ENCODE measurements at places on chromosomes 7 and 10.

GRCh38 chr7:908159-908581 is 31.8 kb downstream of the GET4 start:
- no peak for DNase-seq
- no peak overlapping the region for H3K27ac ChIP-seq
- H3K4me3 ChIP-seq, result no peak overlapping the region
- H3K4me1 ChIP-seq, result peaks cover 8% of the 10 kb centered on the region

DNA sequence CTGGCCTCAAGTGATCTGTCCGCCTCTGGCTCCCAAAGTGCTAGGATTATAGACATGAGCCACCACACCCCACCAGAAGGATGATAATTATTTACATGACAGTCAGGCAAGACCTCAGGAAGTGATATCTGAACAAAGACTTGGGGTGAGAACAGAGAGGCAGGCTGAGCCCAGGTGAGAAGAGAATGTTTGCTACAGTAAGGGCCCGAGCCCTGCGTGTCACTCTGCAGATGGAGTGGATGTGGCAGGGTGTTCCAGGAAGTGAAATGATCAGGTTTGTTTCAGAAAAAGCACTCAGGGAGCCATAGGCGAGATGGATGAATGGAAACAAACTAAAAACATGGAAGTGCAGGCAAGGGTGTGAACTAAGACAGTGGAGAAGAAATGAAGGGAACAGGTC is 22.2 kb downstream of the SFMBT2 start:
- no peaks in the 10 kb centered on the region for H3K4me1 ChIP-seq
- no peaks in the 10 kb centered on the region for H3K36me3 ChIP-seq
- no peak for DNase-seq
- H3K27ac ChIP-seq, result no peak overlapping the region
- H3K27me3 ChIP-seq, result no peaks in the 10 kb centered on the region

- H3K27me3 ChIP-seq, result peaks cover 31% of the 10 kb centered on the region
- H3K27ac ChIP-seq, result no peak overlapping the region
- H3K4me3 ChIP-seq, result no peak overlapping the region
- no peaks in the 10 kb centered on the region for H3K36me3 ChIP-seq
- H3K4me1 ChIP-seq, result no peaks in the 10 kb centered on the region
Measured at GRCh38 chr10:45370202-45370955, 3.6 kb upstream of the ALOX5 start.

- no peak overlapping the region for H3K4me3 ChIP-seq
- H3K27me3 ChIP-seq, result no peaks in the 10 kb centered on the region
- H3K27ac ChIP-seq, result no peak overlapping the region
- H3K4me1 ChIP-seq, result peaks cover 6% of the 10 kb centered on the region
Measured at GRCh38 chr7:158707610-158708009, 3.0 kb upstream of the NCAPG2 start.

GRCh38 chr7:85186083-85186520 is 754 bp downstream of the SEMA3D start:
- H3K4me3 ChIP-seq, result peak overlapping the region; percentile 81
- no peaks in the 10 kb centered on the region for H3K36me3 ChIP-seq
- H3K27me3 ChIP-seq, result peaks cover 12% of the 10 kb centered on the region
- peaks cover 5% of the 10 kb centered on the region for H3K4me1 ChIP-seq

GRCh38 chr7:114405427-114405826 is 9.2 kb upstream of the FOXP2 start:
- H3K27me3 ChIP-seq, result no peaks in the 10 kb centered on the region
- DNase-seq, result no peak
- H3K4me3 ChIP-seq, result no peak overlapping the region
- no peak overlapping the region for H3K27ac ChIP-seq

DNA sequence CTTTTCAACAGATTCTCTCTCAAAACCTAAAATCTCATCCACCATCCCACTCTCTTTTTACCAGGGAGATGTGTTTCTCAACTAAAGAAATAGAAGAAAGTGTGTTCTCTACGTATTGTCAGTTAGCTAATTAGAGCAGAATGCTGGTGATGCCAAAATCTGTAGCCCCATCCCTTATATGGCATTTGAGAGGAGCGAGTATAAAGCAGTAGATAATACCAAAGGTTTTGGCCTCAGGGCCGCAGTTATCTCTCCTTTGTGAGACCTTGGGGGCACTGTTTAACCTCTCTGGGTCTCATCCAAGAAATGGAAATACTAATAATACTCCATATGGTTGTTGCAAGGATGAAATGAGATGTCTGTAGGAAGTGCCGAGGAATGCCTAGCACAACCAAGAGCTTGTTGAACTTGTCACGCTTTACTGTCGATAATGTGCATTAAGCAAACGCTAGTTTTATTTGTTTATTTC is 456 bp upstream of the DLD start:
- H3K36me3 ChIP-seq, result peaks cover 9% of the 10 kb centered on the region
- peak overlapping the region; percentile 86 for H3K4me3 ChIP-seq
- peak overlapping the region; percentile 91 for H3K27ac ChIP-seq
- H3K27me3 ChIP-seq, result peaks cover 9% of the 10 kb centered on the region

DNA sequence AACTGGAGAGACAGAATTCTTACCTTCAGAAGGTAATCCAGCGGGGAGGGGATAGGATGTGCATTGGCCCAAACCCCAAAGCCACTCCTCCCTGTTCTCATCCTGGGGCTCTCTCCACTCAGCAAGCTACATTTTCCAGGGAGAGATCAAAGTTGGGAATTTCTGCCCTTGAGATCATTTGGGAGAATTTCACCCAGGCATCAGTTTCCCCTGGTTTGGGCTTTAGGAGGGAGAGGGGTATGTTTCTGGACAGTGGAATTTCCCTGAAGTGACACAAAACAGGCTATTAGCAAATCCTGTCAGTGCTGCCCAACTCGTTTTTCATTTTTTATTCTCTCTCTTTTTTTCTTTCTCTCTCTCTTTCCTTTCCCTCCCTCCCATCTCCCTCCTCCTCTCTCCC is 35.7 kb downstream of the CYP17A1 start:
- H3K4me3 ChIP-seq, result no peak overlapping the region
- DNase-seq, result no peak
- H3K27ac ChIP-seq, result no peak overlapping the region

- no peaks in the 10 kb centered on the region for H3K36me3 ChIP-seq
- peaks cover under 1% of the 10 kb centered on the region for H3K4me1 ChIP-seq
- H3K27me3 ChIP-seq, result no peaks in the 10 kb centered on the region
- peak; percentile 80 for DNase-seq
- no peak overlapping the region for H3K4me3 ChIP-seq
- H3K27ac ChIP-seq, result no peak overlapping the region
Measured at GRCh38 chr10:21355591-21356011, 169.9 kb downstream of the SKIDA1 start.

DNA sequence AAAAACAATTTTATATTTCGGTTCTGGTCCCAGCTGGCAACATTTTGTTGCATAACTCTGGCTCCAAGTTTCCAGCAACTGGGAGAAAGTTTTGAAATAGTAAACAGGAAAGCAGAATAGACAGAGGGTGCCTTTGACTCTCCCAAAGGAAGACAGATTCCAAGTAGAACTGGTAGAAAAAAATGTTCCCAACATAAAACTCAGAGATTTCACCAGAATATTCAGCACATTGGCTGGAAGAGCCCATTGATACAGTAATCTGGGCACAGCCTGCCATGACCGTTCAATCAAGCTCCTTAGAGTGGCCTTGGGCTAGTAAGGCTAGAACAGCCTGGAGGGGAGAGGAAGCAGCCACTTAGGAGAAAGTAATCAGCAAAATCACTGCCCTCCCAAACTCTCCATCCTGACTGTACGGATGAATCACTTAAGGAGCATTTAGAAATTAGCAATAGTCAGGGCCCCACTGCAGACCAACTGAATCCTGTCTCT is 120.4 kb downstream of the CUBN start:
- peaks cover 43% of the 10 kb centered on the region for H3K4me1 ChIP-seq
- H3K36me3 ChIP-seq, result no peaks in the 10 kb centered on the region
- H3K27me3 ChIP-seq, result no peaks in the 10 kb centered on the region
- no peak overlapping the region for H3K4me3 ChIP-seq

GRCh38 chr7:107262857-107263256 is 94.1 kb downstream of the HBP1 start:
- DNase-seq, result no peak
- H3K27me3 ChIP-seq, result no peaks in the 10 kb centered on the region
- H3K4me3 ChIP-seq, result no peak overlapping the region
- no peaks in the 10 kb centered on the region for H3K36me3 ChIP-seq
- no peak overlapping the region for H3K27ac ChIP-seq

DNA sequence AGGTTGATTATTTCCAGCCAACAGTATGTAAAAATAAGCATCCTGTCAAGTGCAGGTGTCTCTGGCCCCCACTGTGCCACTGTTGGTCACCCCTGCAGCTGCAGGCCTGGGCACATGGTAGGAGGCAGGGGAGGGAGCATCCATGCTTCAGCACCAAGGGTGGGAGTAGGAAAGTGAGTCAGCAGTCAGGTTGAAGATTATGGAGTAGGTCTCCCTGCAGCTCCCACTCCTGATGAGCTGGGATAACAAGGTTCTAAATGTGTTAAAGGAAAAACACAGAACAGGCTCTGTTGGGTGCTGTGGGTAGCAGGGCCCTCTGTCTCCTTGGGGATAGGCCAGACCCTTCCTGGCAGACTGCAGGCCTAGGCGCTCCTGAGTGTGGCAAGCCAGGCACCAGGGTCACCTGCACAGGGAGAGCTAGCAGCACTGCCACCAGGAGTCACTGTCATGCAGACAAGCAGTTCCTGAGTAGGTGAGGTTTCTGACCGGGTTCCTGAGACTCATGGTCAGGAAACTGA is 59.3 kb downstream of the NUDCD3 start:
- H3K4me3 ChIP-seq, result no peak overlapping the region
- H3K4me1 ChIP-seq, result no peaks in the 10 kb centered on the region
- no peaks in the 10 kb centered on the region for H3K27me3 ChIP-seq

GRCh38 chr7:140552240-140552679 is 73.0 kb upstream of the MKRN1 start:
- H3K27me3 ChIP-seq, result no peaks in the 10 kb centered on the region
- DNase-seq, result no peak
- H3K27ac ChIP-seq, result no peak overlapping the region
- H3K4me1 ChIP-seq, result no peaks in the 10 kb centered on the region
- H3K4me3 ChIP-seq, result no peak overlapping the region

GRCh38 chr10:48469516-48470020 is 135.3 kb downstream of the ARHGAP22 start:
- no peak for DNase-seq
- H3K27ac ChIP-seq, result no peak overlapping the region
- H3K4me3 ChIP-seq, result no peak overlapping the region
- H3K4me1 ChIP-seq, result peaks cover 13% of the 10 kb centered on the region
- H3K36me3 ChIP-seq, result peaks cover 4% of the 10 kb centered on the region
- no peaks in the 10 kb centered on the region for H3K27me3 ChIP-seq

DNA sequence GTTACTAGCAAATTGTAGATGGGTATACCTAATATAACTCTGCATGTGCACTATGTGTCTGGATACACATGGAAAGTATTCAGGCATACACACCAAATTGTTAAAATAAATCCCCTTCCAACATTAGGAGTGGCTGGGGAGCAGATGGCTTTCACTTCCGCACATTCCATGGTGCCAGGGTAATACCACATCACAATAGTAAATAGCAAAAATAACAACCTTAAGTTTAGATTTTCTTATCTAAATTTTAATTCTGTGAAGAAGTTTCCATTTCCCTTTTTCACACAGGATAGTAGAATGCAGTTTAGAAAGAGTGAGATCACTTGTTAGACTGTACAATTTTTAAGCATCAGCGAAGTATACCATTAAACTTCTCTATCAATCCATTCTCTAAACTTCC is 5.8 kb upstream of the ALOX5 start:
- no peak overlapping the region for H3K4me3 ChIP-seq
- peaks cover 16% of the 10 kb centered on the region for H3K27me3 ChIP-seq
- no peak overlapping the region for H3K27ac ChIP-seq

GRCh38 chr7:45461026-45461425 is 113.1 kb upstream of the ADCY1 start:
- no peaks in the 10 kb centered on the region for H3K27me3 ChIP-seq
- H3K27ac ChIP-seq, result no peak overlapping the region
- H3K36me3 ChIP-seq, result no peaks in the 10 kb centered on the region
- no peak for DNase-seq

- no peak overlapping the region for H3K4me3 ChIP-seq
- no peak for DNase-seq
- no peaks in the 10 kb centered on the region for H3K27me3 ChIP-seq
- H3K4me1 ChIP-seq, result no peaks in the 10 kb centered on the region
- no peaks in the 10 kb centered on the region for H3K36me3 ChIP-seq
Measured at GRCh38 chr10:34547291-34547690, 267.8 kb downstream of the PARD3 start.

- no peaks in the 10 kb centered on the region for H3K27me3 ChIP-seq
- peaks cover 5% of the 10 kb centered on the region for H3K4me1 ChIP-seq
- H3K36me3 ChIP-seq, result peaks cover 49% of the 10 kb centered on the region
- DNase-seq, result no peak
- H3K4me3 ChIP-seq, result no peak overlapping the region
- H3K27ac ChIP-seq, result no peak overlapping the region
Measured at GRCh38 chr7:6020371-6021286, 10.5 kb upstream of the ANKRD61 start.

DNA sequence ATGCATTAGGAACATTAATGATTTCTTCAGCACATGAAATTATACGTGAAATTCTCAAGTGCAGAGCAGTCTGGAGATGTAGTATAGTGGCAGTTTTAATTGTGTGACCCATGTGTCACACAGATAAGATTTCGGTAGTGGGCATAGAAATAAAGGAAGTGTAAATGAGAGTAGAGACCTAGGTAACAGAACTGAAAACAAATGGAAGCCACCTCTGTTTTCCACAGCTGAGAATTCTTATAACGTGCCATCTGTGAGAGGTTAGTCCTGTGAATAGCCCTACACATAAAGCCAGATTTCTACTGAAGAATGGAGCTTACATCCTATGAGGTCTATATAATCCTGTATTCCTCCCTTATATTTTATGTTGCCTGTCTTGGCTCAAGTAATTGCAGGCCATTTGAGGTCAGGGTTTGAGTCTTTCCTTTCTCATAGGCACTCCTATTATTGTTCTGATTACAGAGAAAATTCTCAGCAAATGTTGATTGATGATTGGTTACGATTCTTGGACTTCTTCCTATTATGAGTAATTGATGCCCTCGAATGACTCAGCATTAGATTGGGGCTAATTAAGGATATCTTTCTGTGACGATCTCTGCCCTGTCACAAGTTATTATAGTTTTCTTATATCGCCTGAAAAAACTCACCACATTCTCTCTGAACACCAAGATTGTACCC is 258.2 kb downstream of the KIF20B start:
- no peaks in the 10 kb centered on the region for H3K36me3 ChIP-seq
- no peak overlapping the region for H3K4me3 ChIP-seq
- H3K27me3 ChIP-seq, result no peaks in the 10 kb centered on the region
- no peaks in the 10 kb centered on the region for H3K4me1 ChIP-seq
- DNase-seq, result peak; percentile 70
- no peak overlapping the region for H3K27ac ChIP-seq

DNA sequence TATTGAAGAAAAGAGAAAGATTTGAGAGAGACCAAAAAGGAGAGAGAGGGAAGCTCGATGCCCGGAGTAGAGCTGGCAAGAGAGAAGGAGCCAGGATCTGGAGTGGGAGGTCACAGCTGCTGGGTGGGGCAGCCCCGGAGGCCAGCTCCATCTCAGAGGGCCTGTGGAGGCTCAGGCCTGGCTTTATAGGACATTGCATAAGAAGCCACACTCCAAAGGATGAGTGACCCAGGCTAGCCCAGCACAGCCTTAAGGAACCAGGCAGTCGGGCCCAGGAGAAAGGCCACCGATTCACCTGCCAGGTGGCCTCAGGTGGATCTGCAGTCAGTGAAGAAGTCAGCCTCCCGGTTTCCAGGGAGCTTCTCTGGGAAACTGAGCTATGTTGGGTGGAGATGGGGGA is 676 bp downstream of the PLAC9 start:
- no peak for DNase-seq
- H3K27me3 ChIP-seq, result no peaks in the 10 kb centered on the region
- H3K4me1 ChIP-seq, result peaks cover 12% of the 10 kb centered on the region
- no peak overlapping the region for H3K27ac ChIP-seq
- no peaks in the 10 kb centered on the region for H3K36me3 ChIP-seq
